GM18507 (cell line): ENCODE measurements at places on chromosomes 12 and 14.
A peak's percentile ranks its signal among the peaks of the same experiment; 100 is the strongest.

DNA sequence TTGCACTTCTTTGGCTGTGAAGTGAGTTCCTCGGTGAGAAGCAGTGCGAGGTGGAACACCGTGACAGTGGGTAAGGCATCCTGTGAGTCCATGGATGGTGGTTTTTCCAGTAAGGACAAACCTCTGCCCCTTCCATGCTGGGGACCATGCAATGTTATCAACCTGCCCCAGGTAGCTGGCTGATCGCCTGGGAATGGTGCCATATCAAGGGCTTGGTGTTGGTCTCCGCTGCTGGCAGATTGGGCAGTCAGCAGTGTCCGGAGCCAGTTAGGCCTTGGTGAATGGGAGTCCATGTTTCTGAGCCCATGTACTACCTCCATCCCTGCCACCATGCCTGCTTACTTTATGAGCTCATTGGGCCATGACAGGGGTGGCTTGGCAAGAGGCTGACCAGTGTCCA lies 114.7 kb upstream of the C14orf180 start:
- no peak for DNase-seq

DNA sequence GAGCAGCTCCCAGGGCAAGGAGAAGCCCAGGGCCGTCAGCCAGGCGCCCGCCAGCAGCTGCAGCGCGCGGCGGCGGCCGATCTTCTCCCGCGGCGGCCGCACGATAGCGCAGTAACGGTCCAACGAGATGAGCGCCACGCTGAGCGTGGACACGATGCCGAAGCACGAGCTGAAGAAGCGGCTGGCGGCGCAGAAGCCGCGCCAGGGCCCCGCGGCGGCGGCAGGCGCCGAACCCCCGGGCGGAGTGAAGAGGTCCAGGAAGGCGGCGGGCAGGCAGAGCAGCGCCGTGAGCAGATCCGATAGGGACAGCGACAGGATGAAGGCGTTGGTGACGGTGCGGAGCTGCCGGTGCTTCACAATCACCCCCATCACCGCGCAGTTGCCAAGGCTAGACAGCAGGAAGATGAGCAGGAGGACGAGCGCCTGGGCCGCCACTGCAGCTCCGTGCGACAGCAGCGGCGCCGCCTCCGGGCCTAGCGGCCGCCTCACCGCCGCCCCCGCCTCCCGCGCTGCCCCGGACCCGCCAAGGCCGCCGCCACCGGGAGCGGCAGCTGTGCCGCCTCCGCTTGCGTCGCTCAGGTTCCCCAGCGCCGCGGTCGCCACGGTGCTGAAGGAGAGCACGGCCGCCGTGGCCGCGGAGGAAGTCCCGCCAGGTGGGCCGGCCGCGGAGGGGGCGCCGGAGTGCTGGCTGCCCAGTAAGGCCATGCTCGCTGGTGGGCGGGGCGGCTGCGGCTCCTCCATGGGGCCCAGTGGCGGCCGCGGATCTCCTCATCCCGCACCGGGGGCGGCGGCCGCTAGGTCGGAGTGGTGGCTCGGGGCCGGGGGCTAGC lies 479 bp downstream of the GPR135 start:
- peak; percentile 39 for DNase-seq

- no peak for DNase-seq
Observed at GRCh38 chr14:95362138-95362494, 42.4 kb upstream of the CLMN start.

- no peak for DNase-seq
Observed at GRCh38 chr14:26984311-26985177, 386.7 kb upstream of the NOVA1 start.
